ENCODE measurements at places on chromosomes 11 and 22. TPM values are rescaled to one million over a fixed set of nuclear protein-coding genes. Genes with fewer than 3 reads are reported as not detected.

The CEP57 gene
- total RNA-seq, result 52.7 TPM

The LGR4 gene
- 12.3 TPM for total RNA-seq

The XKR3 gene
- total RNA-seq, result not detected

The POU2AF1 gene
- not detected for total RNA-seq

The KRTAP5-11 gene
- not detected for total RNA-seq

The MS4A8 gene
- not detected for total RNA-seq

The LGALS1 gene
- total RNA-seq, result 1,816 TPM

The OR56A1 gene
- not detected for total RNA-seq

The MUC2 gene
- not detected for total RNA-seq

The C11orf65 gene
- total RNA-seq, result 1.8 TPM

The PLAAT2 gene
- 1.3 TPM for total RNA-seq

The PRMT3 gene
- total RNA-seq, result 31.6 TPM

The ALG9 gene
- total RNA-seq, result 24.3 TPM

The SYT9 gene
- total RNA-seq, result not detected

The ANGPTL5 gene
- total RNA-seq, result not detected

The NAA40 gene
- 4.5 TPM for total RNA-seq

The SCN4B gene
- 1.2 TPM for total RNA-seq

The HEPN1 gene
- total RNA-seq, result not detected

The DRD4 gene
- total RNA-seq, result 0.13 TPM

The P4HA3 gene
- under 0.01 TPM for total RNA-seq

The SPDYC gene
- not detected for total RNA-seq

The BTBD18 gene
- total RNA-seq, result not detected

The RIMBP3C gene
- under 0.01 TPM for total RNA-seq

The SLC22A9 gene
- total RNA-seq, result not detected

The IGSF22 gene
- 1.4 TPM for total RNA-seq

The CABP2 gene
- not detected for total RNA-seq

The RASL10A gene
- total RNA-seq, result not detected

The RSF1 gene
- 14.5 TPM for total RNA-seq

The APOBEC3B gene
- total RNA-seq, result 0.26 TPM

The CELSR1 gene
- total RNA-seq, result 39.0 TPM

The GLB1L3 gene
- total RNA-seq, result 1.7 TPM

The MICALL1 gene
- total RNA-seq, result 201 TPM

The NCAM1 gene
- total RNA-seq, result under 0.01 TPM

The FCHSD2 gene
- total RNA-seq, result 3.6 TPM

The LBHD1 gene
- 0.77 TPM for total RNA-seq

The SEPTIN5 gene
- total RNA-seq, result 5.8 TPM

The GPHA2 gene
- total RNA-seq, result not detected

The CRYBB3 gene
- total RNA-seq, result not detected

The INS gene
- total RNA-seq, result not detected

The SEC14L2 gene
- total RNA-seq, result 32.6 TPM

The MEI1 gene
- total RNA-seq, result 0.13 TPM

The CASP5 gene
- not detected for total RNA-seq

The ATXN10 gene
- total RNA-seq, result 81.9 TPM

The LMO1 gene
- not detected for total RNA-seq

The CCDC34 gene
- total RNA-seq, result 1.3 TPM

Measured in bronchial epithelial cell (primary cell).